ENCODE measurements at places on chromosomes 7 and 10.

DNA sequence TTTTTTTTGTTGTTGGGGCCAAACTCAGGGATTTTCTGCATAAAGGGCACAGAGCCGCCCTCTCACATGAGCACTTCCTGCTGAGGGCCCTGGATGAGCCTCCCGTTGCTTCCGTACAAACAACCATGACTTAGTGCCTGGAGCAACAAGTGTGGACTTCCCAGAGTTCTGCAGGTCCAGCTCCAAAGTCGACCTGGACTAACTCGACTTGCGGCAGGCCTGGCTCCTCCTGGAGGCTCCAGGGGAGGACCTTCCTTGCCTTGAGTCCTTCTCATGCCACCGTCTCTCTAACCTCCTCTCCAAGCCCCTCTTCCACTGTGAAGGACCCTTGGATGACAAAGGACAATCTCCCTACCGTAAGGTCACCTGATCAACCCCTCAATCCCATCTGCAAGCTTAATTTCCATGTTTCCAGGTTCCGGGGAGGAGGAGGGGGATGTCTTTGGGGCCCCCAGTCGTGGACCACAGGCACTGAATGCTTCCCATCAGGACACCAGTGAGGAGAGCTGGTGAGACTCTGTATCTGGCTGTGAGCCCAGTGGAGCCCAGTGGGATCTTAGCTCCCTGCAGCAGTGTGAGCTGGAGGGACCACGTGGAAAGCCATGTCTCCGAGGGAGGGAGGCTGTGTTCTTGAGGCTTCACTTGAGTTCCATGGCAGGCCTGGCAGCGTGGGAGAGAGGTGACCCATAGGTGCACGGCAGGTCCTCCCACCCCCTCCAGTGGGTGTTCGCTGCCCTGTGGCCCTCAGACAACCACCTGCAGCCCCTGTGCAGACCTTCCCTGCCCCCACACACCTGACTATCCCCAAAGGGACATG is 199.5 kb upstream of the PPP2R2D start:
- DNase-seq: no peak

GRCh38 chr10:11568578-11568977 is 42.9 kb downstream of the USP6NL start:
- no peak for DNase-seq

DNA sequence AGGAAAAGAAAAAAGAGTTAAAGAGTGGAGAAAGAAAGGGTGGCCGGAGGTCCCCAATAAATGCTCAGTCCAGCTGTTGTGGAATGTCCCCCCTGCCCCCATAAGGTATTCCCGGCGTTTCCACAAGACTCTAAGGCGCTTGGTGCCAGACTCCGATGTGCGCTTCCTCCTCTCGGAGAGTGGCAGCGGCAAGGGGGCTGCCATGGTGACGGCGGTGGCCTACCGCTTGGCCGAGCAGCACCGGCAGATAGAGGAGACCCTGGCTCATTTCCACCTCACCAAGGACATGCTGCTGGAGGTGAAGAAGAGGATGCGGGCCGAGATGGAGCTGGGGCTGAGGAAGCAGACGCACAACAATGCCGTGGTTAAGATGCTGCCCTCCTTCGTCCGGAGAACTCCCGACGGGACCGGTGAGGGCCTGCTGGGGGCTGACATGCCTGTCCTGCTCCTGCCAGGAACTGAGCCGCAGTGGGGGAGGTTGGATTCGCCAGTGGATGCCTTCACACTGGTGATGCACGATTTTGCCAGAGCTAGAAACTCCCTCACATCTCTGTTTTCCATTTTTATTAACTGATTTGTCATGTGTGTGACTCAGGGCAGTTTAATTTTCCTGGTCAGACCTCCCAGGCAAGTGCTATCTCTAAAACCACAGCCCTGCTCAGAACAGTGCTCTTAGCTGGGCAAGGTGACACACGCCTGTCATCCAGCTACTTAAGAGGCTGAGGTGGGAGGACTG is 34.2 kb downstream of the TACR2 start:
- DNase-seq: peak; percentile 97

- DNase-seq: no peak
Measured at GRCh38 chr10:127245456-127245855, 49.1 kb upstream of the INSYN2A start.

- DNase-seq: peak; percentile 62
Measured at GRCh38 chr10:35336921-35337823, 863 bp downstream of the CCNY start.
